Mucosa of gallbladder (tissue), 1 donor: ENCODE measurements at places on chromosomes 7 and 10.

- no peak for DNase-seq
These were observed 56.9 kb upstream of the FHIP2A start for GRCh38 chr10:114764656-114765055.

DNA sequence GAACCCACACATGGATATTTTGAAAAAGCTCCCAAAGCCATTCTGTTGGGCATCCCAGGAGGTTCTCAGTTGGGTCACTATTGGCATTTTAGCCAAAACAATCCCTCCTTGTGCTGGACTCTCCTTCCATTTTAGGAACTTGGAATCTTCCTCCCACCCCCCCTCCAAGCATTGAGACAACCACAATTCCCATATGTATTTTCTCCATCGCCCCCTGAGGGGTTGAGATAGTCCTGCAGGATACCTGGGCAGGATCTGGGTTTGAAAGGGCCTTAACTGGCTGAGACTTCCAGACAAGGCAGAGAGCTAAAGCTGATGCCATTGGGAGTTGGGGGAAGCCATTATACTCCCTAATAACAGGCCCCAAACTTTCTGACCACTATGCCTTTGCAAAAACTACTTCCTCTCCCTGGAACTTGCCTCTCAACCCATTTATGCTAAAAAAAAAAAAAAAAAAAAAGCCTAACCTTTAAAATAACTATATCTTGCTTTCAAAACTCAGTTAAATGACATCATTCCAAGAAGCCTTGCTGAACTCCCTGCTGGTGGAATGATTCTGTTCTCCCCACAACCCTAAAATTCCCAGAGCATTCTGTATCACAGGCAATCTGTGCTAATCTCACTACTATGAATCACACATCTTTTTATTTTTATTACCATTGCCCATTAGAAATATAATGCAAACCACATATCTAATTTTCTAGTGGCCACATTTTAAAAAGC is 77.5 kb upstream of the PDE1C start:
- DNase-seq = no peak

GRCh38 chr10:91229683-91230082 is 9.2 kb downstream of the PCGF5 start:
- no peak for DNase-seq

GRCh38 chr10:122507616-122508015 is 46.3 kb downstream of the HTRA1 start:
- no peak for DNase-seq

DNA sequence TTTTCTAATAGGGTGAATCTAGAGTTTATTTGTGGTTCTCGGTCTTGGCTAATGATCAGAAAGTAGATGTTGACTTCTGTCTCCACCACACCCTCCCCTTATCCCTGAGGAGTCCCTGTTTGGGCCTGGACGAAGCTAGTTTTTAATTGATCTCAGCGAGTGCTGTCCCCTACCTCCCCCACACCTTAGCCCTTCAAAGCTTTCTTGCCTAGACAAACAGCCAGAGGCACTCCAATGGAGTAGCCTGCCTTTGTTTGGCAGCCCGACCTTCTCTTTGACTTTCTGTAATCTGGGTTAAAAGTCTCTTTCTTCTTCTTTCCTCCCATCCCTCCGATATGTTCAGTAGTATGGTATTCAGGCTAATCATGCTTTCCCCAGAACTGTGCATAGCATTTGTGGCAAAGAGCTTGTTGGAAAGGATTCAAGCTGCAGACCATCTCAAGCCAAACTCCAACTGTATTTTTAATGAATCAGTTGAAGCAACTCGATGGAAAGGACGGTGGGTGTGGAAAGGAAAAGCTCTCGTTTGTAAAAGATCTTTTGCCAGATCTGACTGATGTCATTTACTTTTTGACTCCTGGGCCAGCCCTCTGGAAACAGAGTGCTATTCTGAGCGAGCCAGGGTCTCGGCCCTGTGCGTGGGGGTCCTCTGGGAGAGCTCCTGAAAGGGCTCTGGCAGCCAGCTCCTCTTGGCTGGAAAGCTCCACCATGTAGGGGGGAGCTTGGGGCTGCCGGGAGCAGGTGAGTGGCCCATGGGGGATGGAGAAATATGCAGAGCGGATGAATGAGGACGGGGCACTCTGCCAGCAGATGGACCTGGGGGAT is 4.5 kb downstream of the FAM180A start:
- no peak for DNase-seq

GRCh38 chr10:71565284-71566000 is 154.1 kb downstream of the C10orf105 start:
- no peak for DNase-seq

DNA sequence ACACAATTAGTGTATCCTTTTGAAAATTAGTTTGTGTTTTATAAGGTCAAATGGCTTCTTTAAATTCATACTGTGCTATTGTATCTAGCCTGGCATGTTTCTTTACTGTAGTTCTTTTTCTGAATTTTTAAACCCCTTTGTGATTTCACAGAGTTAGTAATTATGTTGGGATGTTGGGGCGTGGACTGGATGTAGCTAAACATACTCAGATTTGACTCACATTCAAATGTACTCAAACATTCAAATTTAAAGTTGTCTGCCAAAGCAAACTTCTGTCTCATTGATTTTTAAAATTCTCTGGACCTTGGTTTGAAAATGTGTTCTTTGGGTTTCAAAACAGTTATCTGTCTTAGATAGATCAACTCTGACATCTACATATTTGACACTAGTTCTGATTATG is 7.2 kb upstream of the NRP1 start:
- no peak for DNase-seq

GRCh38 chr10:131822692-131823245 is 78.0 kb upstream of the PPP2R2D start:
- DNase-seq = no peak

DNA sequence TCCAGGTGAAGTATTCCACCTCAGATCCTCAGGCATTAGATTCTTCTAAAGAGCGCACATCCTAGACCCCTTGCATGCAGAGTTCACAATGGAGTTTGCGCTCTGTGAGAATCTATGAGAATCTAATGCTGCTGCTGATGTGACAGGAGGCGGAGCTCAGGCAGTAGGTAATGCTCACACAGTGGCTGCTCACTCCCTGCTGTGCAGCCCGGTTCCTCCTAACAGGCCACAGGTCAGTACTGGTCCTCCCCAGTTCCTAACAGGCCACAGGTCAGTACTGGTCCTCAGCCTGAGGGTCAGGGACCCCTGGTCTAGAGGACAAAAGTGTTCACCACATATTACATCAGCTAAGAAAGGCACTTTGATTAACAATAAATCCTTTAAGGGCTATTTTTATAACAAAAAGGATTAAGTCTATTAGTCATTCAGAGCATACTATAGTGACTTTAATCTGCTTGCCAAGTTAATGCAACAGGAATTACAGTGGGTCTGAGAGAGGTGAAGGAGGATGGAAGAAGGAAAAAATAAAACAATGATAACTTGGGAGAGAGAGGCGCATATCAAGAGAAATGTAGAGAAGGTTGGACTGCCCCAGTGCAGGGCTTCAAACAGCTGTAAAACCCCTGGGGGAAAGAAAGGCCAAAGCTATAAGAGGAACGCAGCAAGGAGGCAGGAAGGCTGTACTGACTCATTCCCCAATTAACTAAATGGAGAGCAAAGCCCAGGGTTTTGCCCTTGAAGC is 49.2 kb downstream of the CUL2 start:
- DNase-seq = no peak

- DNase-seq = no peak
These were observed 5.8 kb downstream of the CDK6 start for GRCh38 chr7:92830532-92831110.

- DNase-seq = no peak
These were observed 187.4 kb downstream of the CUX1 start for GRCh38 chr7:102004848-102005247.

- no peak for DNase-seq
These were observed 18.2 kb downstream of the ADCY1 start for GRCh38 chr7:45592230-45592991.

GRCh38 chr10:58424176-58424575 is 39.0 kb downstream of the TFAM start:
- DNase-seq = no peak

GRCh38 chr7:95632609-95633008 is 36.3 kb upstream of the PDK4 start:
- no peak for DNase-seq
